ENCODE measurements at places on chromosomes 5 and 9.

GRCh38 chr5:90590-91547 lies 1.1 kb upstream of the PLEKHG4B start:
- DNase-seq, result peak; percentile 69

- DNase-seq, result no peak
Observed at GRCh38 chr5:58486290-58486689, 4.9 kb upstream of the GAPT start.

DNA sequence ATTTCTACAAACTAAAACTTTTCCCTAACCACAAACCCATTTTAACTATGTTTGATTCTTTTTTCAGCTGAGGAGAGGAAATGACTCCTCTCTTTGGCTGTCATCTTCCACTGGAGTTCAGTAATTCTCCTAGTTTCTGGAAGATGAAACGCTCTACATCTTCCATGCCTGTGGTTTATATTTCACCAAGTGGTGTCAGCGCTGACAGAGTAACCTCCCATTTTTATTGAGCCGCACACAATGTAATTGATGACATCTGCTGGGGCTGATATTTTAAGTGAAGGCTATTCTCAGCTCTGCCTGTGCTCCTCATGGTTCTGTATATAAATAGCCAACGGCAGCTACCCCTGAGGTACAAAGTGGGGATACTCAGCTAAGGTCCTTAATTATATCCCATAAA lies 234.6 kb downstream of the SPOCK1 start:
- DNase-seq, result no peak

GRCh38 chr9:15150939-15151338 lies 156.1 kb downstream of the TTC39B start:
- no peak for DNase-seq

GRCh38 chr5:80266566-80266965 lies 10.7 kb upstream of the SERINC5 start:
- no peak for DNase-seq

- no peak for DNase-seq
Observed at GRCh38 chr9:105541838-105542237, 16.1 kb upstream of the FKTN start.

GRCh38 chr9:4828761-4829160 lies 36.0 kb downstream of the RCL1 start:
- peak; percentile 19 for DNase-seq

DNA sequence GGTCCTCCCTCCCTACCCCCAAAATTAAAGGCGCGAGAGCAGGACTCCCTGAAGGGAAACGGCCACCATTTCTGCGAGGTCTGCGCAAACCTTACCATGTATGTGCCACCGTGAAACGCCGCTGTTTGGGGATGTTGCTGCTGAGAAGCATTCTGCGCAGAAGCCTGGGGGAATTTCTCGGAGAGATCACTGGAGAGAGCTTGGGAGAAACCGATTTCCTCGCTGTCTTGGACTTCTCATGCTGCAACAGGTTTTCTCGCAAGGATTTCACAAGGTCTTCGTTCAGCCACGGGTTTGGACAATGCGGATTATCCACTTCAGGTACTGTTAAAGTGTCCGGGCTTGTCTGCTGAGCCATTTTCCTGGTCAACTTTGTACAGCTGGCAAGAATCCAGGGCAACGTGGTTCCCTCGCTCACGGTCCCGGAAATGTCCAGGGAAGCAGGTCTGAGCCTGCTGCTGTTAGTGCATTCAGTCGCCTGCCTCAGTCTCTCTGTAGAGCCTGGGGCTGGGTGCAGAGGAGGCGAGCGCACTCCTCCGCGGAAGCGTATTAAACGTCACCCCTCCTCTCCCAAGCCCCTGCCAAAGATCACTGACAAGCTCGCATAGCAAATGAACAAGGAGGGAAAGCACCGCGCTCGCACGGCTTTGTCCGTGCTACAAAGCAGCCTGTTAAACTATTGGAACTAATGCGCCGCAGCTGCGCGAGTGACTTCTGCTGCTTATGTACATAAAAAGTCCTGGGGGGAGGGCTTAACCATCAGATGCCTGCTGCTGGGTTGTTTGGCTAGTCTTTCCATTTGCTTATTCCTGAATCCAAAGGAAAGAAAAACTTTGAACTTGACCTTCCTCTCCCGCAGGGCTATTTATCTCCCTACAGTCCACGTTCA lies 125.1 kb downstream of the PDE4D start:
- peak; percentile 87 for DNase-seq

DNA sequence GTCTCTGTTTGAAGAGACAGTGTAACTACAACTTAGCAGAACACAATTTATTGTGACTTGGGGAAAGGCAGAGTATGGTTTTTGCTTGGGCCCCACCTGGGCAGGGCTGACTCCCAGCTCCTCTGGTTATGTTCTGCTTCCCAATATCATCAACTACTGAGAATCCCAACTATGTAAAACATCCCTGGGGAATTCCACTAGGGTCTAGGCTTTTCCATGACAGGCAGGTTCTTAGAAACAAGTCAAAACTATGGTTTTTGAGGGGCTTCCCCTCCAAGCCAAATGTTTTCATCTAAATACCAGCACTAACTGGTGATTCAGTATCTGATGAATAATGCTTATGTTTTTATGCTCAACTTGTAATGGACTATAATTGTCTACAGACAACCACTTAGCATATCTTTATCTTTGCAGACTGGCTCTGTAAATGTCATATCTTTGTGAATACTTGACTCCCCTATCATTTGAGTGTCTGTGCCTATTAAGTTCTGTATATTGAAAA lies 409.5 kb downstream of the PDE4D start:
- no peak for DNase-seq

Measured in NCI-H1694 treated with DMSO at 0.1 percent for 48 hours (cell line).